Stimulated activated CD8-positive, alpha-beta memory T cell treated with anti-CD3 and anti-CD28 coated beads, Interleukin-2, amount 100 ng/mL, for 1 hour (primary cell): ENCODE measurements at places on chromosomes 11 and 22.

- no peak for DNase-seq
Observed at GRCh38 chr11:66119348-66120133, 49.5 kb downstream of the PACS1 start.

GRCh38 chr22:43957871-43958270, 2.6 kb downstream of the SAMM50 start:
- DNase-seq: no peak

DNA sequence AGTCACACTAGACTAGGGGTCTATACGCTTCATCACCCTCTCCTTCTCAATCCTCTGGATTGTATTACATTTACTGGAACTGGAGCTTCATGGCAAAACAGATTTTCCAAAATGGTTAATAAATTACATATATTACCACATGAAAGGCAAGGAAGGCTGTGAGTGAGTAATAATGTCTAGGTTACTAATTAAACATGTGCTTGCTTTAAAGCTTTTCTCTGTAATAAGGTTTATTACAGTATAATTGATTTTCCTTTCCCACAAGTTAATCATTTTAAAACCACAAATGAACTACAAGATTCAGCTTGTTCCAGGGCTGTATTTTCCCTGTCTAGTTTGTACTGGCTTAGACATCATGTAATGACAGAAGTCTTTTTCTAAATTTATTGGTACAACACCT, 25.6 kb downstream of the MMP13 start:
- DNase-seq: no peak

DNA sequence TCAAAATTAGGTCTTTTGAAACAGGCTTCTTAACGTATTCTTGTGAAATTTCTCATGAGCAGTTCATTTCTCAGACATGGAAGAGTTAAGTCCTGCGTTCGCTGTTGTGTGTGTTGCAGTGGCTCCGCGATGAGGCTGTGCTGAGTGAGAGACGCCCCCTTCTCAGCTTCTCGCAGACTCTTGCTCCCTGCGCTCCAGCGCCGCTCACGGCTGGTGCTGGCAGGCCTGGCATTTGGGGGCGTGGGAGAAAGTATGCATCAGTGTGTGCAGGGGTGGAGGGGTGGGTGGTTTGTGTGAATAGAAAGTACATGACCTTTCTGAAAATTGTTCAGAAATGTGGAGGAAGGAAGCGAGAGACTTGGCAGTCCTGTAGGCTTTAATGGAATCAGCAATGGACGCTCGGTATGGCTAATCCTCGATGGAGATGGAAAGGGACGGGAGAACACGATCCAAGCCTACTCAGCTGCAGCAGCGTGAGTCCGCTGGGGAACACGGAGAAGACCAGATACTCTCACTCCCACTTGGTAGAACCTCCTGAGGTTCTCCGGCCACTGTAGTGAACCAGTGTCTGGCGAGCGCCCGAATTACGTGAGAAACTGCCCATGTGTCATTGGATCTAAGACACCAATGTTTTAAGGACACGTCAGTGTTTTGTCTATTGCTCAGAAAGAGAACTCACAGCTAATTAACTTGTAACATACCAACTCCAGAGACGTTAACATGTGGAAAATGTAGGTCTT, 5.9 kb downstream of the TAB1 start:
- no peak for DNase-seq

- DNase-seq: no peak
Observed at GRCh38 chr11:119552106-119552485, 129.1 kb upstream of the THY1 start.

DNA sequence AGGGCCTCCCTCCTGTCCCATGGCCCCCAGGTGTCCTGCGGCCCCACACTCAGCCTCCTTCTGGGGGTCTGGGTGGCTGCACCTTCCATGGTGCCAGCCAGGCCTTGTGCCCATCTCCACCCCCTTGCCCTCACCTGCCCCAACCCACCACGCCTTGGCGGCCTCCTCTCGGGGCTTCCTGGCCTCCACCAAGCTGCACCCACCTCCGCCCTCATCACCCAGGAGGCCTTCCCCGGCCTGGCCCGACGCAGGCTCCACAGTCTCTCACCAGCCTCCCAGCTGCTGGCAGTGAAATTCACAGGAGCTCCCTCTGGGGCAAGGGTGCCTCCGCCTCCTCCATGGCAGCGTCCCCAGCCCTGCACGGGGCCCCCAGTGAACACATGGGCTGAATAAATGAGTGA, 35.9 kb upstream of the WNT7B start:
- DNase-seq: no peak

- DNase-seq: no peak
Observed at GRCh38 chr11:126892756-126893155, 107.8 kb downstream of the KIRREL3 start.

DNA sequence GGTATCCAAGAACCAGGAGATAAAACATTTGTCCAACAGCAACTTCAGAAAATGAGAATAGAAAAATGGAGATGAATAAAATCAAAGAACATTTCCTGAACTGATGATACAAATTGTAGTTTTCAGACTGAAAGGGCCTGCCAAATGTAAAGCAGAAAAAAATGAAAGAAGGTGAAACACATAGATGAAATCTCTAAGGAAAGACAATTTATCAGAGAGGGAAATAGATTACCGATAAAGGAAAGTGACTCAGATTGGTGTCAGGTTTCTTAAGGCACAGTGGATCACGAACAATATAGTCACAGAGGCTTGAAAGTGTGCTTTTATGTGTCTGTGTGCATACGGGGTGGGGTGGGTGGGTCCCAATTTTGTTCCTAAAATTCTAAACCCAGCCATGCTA, 4.1 kb upstream of the STT3A start:
- no peak for DNase-seq

DNA sequence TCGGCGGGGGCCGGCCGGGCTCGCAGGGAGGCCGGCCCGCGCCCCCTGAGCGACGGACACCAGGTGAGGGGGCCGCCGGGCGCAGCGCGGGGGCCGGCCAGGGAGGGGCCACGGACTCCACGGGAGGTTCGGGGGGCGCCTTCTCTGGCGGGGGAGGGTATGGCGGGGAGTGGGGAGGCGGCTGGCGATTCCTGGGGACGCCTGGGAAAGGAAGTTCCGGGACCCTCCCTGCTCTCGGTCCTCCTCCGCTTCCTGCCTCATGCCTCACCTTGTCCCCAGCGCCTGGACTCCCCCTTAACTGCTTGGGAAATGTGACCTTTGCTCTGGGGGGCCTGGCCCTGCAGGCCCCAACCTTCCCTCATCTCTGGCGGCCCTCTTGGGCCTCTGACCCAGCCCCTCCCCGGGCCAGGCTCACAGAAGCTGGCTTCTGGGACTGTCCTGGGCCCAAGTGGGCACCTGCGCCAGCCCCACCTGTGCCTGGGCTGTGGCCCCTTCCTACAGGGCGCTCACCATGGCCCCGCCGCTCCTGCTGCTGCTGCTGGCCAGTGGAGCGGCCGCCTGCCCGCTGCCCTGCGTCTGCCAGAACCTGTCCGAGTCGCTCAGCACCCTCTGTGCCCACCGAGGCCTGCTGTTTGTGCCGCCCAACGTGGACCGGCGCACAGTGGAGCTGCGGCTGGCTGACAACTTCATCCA, 516 bp downstream of the LRFN4 start:
- no peak for DNase-seq

DNA sequence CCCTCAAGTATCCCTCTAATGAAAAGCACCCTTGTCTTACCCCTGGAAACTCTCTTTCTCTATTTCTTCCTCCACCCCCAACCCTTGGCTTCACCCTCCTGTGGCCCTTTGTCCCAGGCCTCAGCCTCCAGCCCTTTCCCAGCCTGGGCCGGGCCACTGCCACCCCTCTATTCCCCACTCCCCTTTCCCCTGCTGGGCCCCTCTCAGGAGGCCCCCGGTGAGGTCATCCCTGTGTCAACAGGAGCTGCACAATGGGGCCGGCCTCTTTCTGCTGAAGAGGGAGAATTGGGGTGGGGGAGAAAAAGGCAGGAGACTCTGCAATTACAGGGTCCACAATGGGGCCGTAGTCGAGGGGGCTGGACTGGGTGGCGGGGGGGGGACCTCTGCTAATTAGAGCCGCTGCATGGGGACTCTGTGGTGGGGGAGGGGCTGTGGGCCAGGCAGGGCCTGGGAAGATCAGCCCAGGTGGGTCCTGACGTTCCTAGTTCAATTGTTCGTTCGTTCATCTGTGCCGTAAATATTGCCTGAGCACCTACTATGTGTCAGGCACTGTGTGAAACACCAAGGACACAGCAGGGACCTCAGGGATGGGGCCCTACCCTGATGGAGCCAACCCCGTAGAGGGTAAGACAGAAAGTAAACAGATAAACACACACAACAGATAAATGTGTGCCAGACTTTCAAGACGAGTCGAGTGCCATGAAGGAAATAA, 18.5 kb upstream of the MPPED1 start:
- no peak for DNase-seq

- no peak for DNase-seq
Observed at GRCh38 chr22:50628543-50629134, 687 bp upstream of the ARSA start.

- DNase-seq: no peak
Observed at GRCh38 chr11:105719073-105719822, 109.4 kb downstream of the GRIA4 start.

- DNase-seq: no peak
Observed at GRCh38 chr11:36510594-36510942, 496 bp upstream of the TRAF6 start.

- DNase-seq: no peak
Observed at GRCh38 chr11:117953024-117953671, 23.9 kb upstream of the TMPRSS13 start.

- no peak for DNase-seq
Observed at GRCh38 chr11:44610186-44610955, 44.9 kb downstream of the CD82 start.

GRCh38 chr22:41943661-41944209, 3.2 kb downstream of the CENPM start:
- DNase-seq: no peak

- DNase-seq: no peak
Observed at GRCh38 chr22:32706149-32706548, 95.4 kb upstream of the TIMP3 start.

DNA sequence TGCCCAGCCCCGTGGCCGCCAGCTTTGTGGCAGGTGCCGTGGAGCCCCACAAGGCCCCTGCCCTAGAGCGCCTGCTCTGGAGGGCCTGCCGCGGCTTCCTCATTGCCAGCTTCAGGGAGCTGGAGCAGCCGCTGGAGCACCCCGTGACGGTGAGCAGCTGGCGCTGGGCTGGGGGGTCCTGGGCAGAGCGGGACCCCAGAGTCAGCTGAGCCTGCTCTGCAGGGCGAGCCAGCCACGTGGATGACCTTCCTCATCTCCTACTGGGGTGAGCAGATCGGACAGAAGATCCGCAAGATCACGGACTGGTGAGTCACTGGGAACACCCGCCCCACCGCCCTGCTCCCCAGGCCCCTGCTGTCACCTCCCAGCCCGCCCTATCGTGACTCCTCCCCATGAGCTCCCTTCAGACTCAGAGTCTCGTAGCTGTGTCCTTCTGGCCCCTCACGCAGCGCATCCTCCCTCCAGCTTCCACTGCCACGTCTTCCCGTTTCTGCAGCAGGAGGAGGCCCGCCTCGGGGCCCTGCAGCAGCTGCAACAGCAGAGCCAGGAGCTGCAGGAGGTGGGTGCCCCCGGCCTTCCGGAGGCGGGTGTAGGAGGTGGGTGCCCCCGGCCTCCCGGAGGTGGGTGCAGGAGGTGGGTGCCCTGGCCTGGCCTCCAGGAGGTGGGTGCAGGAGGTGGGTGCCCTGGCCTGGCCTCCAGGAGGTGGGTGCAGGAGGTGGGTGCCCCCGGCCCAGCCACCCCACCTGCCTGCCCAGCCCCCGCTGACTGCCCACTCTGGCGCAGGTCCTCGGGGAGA, 4.7 kb downstream of the TCIRG1 start:
- no peak for DNase-seq

DNA sequence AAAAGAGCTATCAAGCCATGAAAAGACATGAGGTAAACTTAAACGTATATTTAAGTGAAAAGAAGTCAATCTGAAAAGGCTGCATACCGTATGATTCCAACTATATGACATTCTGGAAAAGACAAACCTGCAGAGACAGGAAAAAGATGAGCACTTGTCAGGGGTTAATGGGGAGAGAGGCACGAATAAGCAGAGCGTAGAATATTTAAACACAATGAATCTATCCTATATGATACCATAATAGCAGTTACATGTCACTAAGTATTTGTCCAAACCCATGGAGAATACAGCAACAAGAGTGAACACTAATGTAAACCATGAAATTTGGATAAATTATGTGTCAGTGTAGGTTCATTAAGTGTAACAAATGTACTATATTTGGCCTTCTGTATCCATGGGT, 560.3 kb upstream of the ANO3 start:
- DNase-seq: no peak

DNA sequence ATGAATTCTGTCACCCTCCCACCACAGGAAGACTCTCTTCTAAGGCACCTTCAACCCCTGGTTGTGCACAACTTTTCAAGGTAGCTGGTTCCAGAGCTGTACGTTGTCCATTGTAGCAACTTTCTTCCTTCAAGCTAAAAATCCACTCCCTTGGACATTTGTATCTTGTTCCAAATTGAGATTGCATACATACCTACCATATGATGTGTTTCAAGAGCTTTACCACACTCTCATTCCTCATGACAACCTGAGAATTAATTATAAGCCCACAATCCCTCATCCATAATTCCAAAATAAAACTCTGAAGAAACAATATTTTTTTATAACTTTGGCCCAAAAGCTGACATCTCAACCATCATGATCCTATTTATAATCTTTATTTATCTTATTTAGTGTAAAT, 3.0 kb downstream of the OR52W1 start:
- DNase-seq: no peak
